ENCODE measurements at places on chromosomes 4 and X. TPM values are rescaled to one million over a fixed set of nuclear protein-coding genes. Genes with fewer than 3 reads are reported as not detected.

The MAGEA8 gene
- polyA plus RNA-seq: not detected

The CXorf65 gene
- not detected for polyA plus RNA-seq

The VCX3A gene
- 0.50 TPM for polyA plus RNA-seq

The TLR3 gene
- polyA plus RNA-seq: 1.7 TPM

The PNCK gene
- 0.44 TPM for polyA plus RNA-seq

The ATRX gene
- 7.9 TPM for polyA plus RNA-seq

The TCP11X2 gene
- polyA plus RNA-seq: not detected

The FABP2 gene
- not detected for polyA plus RNA-seq

The NUP54 gene
- 21.8 TPM for polyA plus RNA-seq

The RAB40A gene
- polyA plus RNA-seq: 0.98 TPM

The NDUFB11 gene
- 97.7 TPM for polyA plus RNA-seq

The GDPD2 gene
- polyA plus RNA-seq: not detected

The SPANXN4 gene
- not detected for polyA plus RNA-seq

The MAGEE2 gene
- 0.10 TPM for polyA plus RNA-seq

The GAGE1 gene
- not detected for polyA plus RNA-seq

The DDX53 gene
- not detected for polyA plus RNA-seq

The NAA11 gene
- not detected for polyA plus RNA-seq

The MSX1 gene
- polyA plus RNA-seq: 1.1 TPM

The POF1B gene
- 4.8 TPM for polyA plus RNA-seq

The NUDT11 gene
- polyA plus RNA-seq: 1.2 TPM

The KDR gene
- 1.7 TPM for polyA plus RNA-seq

The ANK2 gene
- 5.0 TPM for polyA plus RNA-seq

The BEND2 gene
- polyA plus RNA-seq: not detected

The SSX1 gene
- polyA plus RNA-seq: not detected

The SOX3 gene
- not detected for polyA plus RNA-seq

The CPLX1 gene
- polyA plus RNA-seq: 2.9 TPM

The DGKK gene
- not detected for polyA plus RNA-seq

The PDLIM3 gene
- 112 TPM for polyA plus RNA-seq

The ZNF630 gene
- 1.8 TPM for polyA plus RNA-seq

The N4BP2 gene
- 1.4 TPM for polyA plus RNA-seq

The MSN gene
- polyA plus RNA-seq: 60.0 TPM

The RCHY1 gene
- polyA plus RNA-seq: 9.7 TPM

Data from stomach (tissue), 19 donors.